ENCODE measurements at places on chromosomes 2 and 18. TPM values are rescaled to one million over a fixed set of nuclear protein-coding genes. Genes with fewer than 3 reads are reported as not detected.

Gene CASP10
- total RNA-seq: 15.7 TPM

Gene SAG
- total RNA-seq: 0.32 TPM

Gene TEKT4
- 0.27 TPM for total RNA-seq

Gene DSEL
- total RNA-seq: 0.03 TPM

Gene WNT10A
- 0.18 TPM for total RNA-seq

Gene VAMP5
- 31.7 TPM for total RNA-seq

Gene LONRF2
- 0.32 TPM for total RNA-seq

Gene IL36G
- not detected for total RNA-seq

Gene ITGB6
- total RNA-seq: not detected

Gene EML6
- 0.44 TPM for total RNA-seq

Gene CNDP1
- total RNA-seq: not detected

Gene MC4R
- total RNA-seq: not detected

Gene COL3A1
- 0.13 TPM for total RNA-seq

Gene MAP3K19
- not detected for total RNA-seq

Gene CCDC178
- total RNA-seq: not detected

Gene ATG9A
- total RNA-seq: 55.3 TPM

Gene VWC2L
- total RNA-seq: not detected

Gene OSR1
- not detected for total RNA-seq

Gene SRD5A2
- total RNA-seq: not detected

Gene CD8B2
- 0.54 TPM for total RNA-seq

Gene CDH7
- total RNA-seq: not detected

Gene MOGAT1
- not detected for total RNA-seq

Gene DNAJC5G
- not detected for total RNA-seq

Gene THUMPD2
- total RNA-seq: 21.2 TPM

Gene ARHGAP25
- total RNA-seq: 71.6 TPM

Gene LOXHD1
- not detected for total RNA-seq
